Chondrocyte (in vitro differentiated cells): ENCODE measurements at places on chromosomes 2 and 18.

- no peak for DNase-seq
Measured at GRCh38 chr18:47215554-47216138, 35.8 kb downstream of the SKOR2 start.

- DNase-seq, result no peak
Measured at GRCh38 chr2:104755026-104755878, 98.7 kb upstream of the POU3F3 start.

DNA sequence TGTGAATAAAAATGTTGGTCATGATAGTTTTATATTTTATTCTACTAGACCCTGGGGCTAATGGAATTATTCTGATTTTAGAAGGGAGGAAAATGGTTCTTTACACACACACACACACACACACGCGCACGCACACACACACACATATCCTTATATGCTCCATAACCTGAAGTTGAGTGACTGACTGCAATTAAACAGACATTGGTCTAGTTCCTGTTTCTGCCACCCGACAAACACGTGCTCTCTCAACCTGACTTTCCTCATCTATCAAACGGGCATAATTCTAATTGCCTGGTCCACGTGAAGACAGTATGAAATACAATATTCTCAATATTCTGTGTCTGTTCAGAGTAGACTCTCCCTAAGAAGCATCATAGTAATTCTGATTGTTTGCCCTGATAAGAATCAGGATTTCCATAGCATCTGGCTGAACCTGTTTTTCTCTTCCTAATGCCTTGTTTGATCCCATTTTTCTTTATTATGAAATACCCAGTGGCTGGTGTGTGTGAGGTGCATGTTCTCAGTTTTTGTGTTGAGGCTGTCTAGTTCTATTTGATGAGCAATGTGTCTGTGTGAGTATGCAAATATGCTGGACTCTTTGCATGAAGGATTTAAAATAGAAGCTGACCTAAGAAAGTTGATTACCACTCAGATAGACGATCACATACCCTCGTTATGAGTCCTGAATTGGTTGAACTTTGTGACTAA lies 51.0 kb downstream of the SETBP1 start:
- no peak for DNase-seq

DNA sequence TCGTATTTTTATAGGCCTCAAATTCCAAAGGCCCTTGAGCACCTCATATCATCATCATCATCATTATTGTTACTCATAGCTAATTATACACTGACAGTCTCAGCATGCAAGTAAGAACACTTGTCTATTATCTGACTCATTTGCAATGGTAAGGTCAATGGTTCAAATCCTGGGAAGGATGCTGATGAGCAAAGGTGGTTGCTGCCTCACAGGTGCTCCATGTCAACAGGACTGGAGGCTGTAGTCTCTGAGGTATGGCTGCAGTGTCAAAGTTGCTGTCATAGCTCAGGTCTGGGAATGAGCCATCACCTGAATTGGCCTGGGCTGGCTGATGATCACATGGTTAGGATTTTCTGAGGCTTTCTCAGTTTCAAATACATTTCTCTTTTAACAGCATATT lies 379.3 kb downstream of the BCL11A start:
- DNase-seq, result no peak

- DNase-seq, result no peak
Measured at GRCh38 chr2:237413777-237414661, at the start of gene COL6A3. COL6A3 (minus strand) TSS chr2:237414164; CDS start chr2:237396817, 17,347 bp downstream.

GRCh38 chr2:165825041-165825440 lies 31.0 kb upstream of the GALNT3 start:
- no peak for DNase-seq

DNA sequence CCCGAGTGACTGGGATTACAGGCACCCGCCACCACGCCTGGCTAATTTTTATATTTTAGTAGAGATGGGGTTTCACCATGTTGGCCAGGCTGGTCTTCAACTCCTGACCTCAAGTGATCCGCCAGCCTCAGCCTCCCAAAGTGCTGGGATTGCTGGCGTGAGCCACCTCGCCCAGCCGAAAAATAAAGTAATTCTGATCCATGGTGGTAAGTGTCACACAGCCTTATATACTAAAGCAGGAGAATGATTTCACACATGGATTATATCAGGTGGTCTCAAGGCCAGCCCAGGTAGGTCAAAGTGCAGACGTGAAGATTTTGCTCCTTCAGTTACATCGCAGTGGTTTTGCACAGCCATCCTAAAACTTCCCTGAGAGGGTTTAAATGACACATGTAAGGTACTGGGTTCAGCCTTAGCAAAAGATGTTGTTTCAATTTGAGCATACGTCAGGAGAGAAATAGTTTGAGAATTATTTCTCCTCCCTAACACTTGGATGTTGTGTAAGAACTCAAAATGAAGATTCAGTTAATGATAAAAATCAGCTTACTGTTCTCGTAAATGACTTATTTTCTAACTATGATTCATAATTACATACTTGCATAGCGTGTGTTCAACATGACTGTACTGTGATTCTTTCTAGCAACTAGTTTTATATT lies 93.0 kb upstream of the SLC39A10 start:
- no peak for DNase-seq

DNA sequence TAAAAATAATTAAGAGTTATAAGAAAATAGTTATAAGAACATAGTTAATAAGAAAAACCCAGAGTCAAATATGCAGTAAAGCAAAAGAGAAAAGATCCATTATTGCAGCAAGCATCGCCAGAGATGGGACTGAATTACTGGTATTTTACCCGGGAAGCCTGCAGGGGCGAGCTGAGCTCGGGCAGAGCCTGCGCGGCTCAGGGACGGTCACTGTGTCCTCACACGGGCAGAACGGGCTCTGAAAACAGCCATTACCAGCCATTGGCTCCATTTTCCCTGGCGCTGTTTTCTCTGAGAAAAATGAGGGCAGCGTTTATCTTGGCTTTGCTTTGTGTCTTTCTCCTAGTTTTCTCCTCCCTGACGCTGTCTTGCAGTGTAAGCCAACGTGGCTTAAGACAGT lies 95.3 kb upstream of the ALKAL2 start:
- no peak for DNase-seq

- DNase-seq, result no peak
Measured at GRCh38 chr2:37322368-37322767, 2.3 kb downstream of the PRKD3 start.
